CD4-positive, alpha-beta memory T cell (primary cell): ENCODE measurements at places on chromosomes 4 and X.

GRCh38 chr4:150867148-150867547 is 147.9 kb downstream of the LRBA start:
- H3K4me3 ChIP-seq, result no peak overlapping the region
- no peaks in the 10 kb centered on the region for H3K36me3 ChIP-seq
- peak; percentile 50 for DNase-seq
- no peaks in the 10 kb centered on the region for H3K4me1 ChIP-seq

DNA sequence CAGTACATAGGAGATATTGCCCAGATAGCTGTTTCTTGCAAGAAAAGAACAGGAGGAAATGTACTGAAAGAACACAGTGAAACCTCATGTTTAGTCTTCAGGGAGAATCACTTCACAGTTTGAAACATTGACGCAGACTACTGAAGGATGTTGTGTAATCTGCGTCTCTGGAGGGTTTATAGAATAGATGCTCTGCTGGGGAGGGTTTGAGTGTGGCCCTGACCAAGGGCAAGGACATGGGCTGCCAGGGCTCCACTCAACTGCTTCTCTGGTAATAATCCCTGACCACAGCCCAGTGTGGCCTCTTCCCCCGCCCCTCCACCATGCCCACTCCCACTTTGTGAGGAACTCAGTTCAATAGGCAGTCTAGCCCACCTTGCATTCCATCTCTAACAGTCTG is 15.8 kb upstream of the ACE2 start:
- DNase-seq, result no peak
- H3K27me3 ChIP-seq, result no peaks in the 10 kb centered on the region
- H3K27ac ChIP-seq, result no peak overlapping the region

DNA sequence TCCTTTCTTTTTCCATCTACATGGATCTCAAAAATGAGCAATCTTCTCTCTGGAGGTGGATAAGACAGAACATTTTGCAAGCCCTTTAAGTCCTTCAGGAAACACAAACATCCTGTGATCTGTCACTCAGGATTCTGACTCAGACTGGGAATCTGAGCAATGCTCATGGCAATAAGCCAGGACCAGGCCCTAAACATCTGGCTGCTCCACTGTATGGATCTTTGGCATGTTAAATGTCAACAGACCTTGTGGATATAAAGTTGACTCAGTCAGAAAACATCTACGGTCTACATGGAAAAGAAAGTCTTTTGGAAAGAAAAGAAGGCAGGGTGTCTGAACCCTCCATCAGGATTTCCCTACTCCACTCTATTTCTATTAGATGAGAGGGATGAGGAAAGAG is 17.8 kb upstream of the CHIC2 start:
- H3K4me3 ChIP-seq, result no peak overlapping the region
- H3K27ac ChIP-seq, result no peak overlapping the region
- no peaks in the 10 kb centered on the region for H3K4me1 ChIP-seq
- no peak for DNase-seq
- H3K36me3 ChIP-seq, result no peaks in the 10 kb centered on the region

DNA sequence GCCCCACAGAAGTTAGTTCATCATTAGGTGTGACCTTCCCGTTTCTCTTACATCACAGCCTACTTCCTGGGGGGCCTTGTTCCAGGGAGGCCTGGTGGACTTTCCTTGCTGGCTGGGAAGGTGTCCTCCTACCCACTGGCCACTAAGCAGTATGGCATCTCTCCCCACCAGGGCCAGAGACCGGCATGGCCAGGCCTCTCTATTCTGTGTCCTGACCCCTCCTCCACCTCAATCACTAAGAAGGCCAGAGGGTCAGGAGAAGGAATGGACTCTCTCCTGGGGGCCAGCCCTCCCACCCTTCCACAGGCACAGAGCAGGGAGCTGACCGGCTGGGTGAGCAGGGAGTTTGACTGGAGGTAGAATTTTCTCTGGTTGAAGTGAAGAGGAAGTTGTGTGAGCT is 81.9 kb downstream of the PJA1 start:
- H3K36me3 ChIP-seq, result no peaks in the 10 kb centered on the region
- H3K27ac ChIP-seq, result no peak overlapping the region
- DNase-seq, result no peak

DNA sequence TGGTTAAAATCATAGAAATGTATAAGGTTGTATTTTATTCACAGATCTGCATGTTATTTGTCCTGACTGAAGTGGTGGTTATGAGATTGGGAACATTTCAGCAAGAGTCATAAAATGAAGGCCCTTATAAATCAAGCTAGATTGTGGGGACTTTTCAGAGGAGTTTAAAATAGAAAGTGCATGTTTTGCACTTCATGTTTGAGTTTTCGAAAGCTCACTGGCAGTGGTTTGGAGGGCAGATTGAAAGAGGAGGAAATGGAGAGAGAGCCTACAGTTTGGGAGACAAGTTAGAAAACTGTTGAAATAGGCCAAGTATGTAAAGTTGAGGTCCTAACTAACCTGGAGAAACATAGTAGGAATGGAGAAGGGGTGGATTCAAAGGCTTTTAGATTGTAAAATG is 124.9 kb downstream of the KDM6A start:
- H3K27me3 ChIP-seq, result no peaks in the 10 kb centered on the region
- H3K4me1 ChIP-seq, result peaks cover 23% of the 10 kb centered on the region

- DNase-seq, result no peak
- H3K4me3 ChIP-seq, result no peak overlapping the region
- H3K4me1 ChIP-seq, result no peaks in the 10 kb centered on the region
- H3K36me3 ChIP-seq, result no peaks in the 10 kb centered on the region
- H3K27me3 ChIP-seq, result no peaks in the 10 kb centered on the region
- H3K27ac ChIP-seq, result no peak overlapping the region
Measured at GRCh38 chr4:107956011-107956410, 24.7 kb downstream of the CYP2U1 start.

GRCh38 chr4:121792966-121793365 is 8.2 kb upstream of the EXOSC9 start:
- DNase-seq, result no peak
- H3K4me3 ChIP-seq, result no peak overlapping the region
- no peak overlapping the region for H3K27ac ChIP-seq
- H3K36me3 ChIP-seq, result no peaks in the 10 kb centered on the region

GRCh38 chr4:120919358-120919757 is 3.2 kb downstream of the PRDM5 start:
- H3K27ac ChIP-seq, result no peak overlapping the region
- H3K4me1 ChIP-seq, result peaks cover 9% of the 10 kb centered on the region
- no peak for DNase-seq
- H3K36me3 ChIP-seq, result no peaks in the 10 kb centered on the region
- H3K27me3 ChIP-seq, result no peaks in the 10 kb centered on the region

DNA sequence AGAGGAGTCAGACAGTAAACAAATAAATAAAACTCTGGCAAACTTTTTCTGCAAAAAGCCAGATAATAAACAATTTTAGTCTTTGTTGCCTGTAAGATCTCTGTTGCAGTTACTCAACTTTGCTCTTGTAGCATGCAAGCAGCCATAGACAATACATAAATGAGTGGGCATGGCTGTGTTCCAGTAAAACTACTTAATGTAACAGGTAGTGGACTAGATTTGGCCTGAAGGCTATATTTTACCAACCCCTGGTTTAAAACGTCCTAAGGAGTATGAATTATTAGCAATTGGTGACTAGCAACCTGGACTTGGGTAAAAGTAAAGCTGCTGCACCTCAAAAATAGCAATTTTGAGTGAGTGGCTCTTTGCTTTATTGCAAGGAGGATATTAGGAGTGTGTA is 30.9 kb downstream of the SLAIN2 start:
- H3K27ac ChIP-seq, result no peak overlapping the region
- H3K4me3 ChIP-seq, result no peak overlapping the region
- H3K36me3 ChIP-seq, result no peaks in the 10 kb centered on the region
- DNase-seq, result no peak
- no peaks in the 10 kb centered on the region for H3K27me3 ChIP-seq

DNA sequence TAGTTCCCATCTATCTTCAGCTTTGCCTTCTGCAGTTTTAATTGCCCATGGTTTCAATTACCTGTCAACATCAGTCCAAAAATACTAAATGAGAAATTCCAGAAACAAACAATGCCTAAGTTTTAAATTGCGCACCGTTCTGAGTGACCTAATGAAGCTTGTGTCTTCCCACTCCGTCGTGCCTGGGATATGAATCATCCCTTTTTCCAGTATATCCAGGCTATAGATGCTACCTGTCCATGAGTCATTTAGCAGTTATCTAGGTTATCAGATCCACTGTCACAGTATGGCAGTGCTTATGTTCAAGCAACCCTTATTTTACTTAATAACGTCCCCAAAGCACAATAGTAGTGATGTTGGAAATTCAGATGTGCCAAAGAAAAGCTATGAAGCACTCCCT is 363.6 kb upstream of the FAM241A start:
- DNase-seq, result no peak
- H3K4me3 ChIP-seq, result no peak overlapping the region
- H3K4me1 ChIP-seq, result no peaks in the 10 kb centered on the region
- H3K27me3 ChIP-seq, result no peaks in the 10 kb centered on the region
- H3K27ac ChIP-seq, result no peak overlapping the region
- no peaks in the 10 kb centered on the region for H3K36me3 ChIP-seq

DNA sequence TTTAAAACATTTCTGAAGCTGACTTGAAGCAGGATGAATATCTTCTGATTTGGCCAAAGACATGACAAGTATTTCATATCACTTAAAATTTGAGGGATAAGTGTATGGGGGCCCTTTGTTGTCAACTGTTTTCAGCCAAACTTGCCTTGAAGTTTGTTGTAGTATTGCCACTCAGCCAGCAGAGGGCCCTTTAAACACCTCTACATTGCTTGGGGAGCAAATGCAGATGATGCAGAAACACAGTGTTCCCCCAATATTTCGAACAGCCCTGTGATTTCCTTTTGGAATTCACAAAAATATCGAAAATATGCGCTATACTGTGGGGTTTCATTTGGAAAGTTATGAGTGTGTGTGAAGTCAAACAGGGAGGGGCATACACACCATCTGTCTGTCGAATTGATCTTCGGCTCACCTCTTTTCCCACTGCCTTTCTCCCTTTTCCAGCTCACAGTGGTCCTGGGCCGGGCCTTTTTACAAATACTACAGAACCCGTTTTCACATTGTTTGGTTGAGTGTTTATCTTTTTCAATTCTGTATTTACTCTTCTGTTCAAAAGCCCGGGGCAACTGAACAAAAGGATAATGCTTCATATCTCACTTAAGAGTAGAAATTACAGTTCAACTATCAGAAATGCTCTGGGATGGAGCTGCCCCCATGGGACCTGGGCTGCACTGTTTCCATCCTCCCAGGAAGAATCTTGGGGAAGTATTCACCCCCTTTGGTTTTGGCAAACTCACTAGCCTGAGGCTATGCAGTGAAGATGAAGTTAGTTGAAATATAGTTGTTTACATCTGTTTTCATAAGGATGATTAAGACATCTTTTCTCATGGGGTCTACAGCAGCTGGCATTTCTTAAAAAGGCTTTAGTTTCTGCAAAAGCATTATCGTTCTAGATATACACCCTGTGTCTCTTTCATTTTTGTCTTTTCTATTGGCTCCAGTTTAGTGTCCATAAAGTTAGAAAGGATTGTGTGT is 137.6 kb downstream of the EGF start:
- H3K27ac ChIP-seq, result no peak overlapping the region
- peak; percentile 60 for DNase-seq
- no peaks in the 10 kb centered on the region for H3K4me1 ChIP-seq

DNA sequence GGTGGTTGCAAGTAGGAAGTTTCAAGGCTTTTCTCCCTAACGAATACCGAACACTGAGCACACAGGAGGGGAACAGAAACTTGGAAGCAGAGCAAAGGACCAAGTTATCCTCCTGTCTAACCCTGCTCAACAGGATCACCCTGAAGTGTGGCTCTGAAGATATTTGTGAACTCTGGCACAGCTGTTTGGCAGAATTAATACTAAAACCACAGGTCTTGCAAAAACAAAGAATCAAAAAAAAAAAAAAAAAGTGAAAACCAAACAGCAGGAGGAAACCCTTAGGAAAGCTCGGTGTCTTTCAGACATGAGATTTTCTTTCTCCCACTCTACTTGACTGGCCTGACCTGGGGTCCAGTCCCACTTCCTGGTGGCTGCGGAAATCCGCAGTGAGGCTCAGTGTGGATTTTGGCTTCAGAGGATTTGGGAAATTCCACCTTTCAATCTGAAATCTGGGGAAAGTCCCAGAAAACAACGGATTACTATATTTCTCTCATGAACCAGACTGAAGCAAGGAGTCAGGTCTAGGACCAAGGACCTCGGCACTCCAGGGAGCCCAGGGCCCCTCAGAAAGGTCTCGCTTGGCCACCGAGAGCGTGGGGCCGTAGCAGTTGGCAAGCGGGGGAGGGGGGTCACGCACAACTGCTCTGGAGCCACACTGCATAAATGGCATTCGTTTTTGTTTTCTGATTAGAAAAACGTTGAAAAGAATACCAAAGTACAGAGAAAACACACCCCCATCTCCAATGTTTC is 867 bp downstream of the TIFA start:
- no peaks in the 10 kb centered on the region for H3K36me3 ChIP-seq
- peaks cover 85% of the 10 kb centered on the region for H3K4me1 ChIP-seq
- peak; percentile 22 for DNase-seq
- peak overlapping the region; percentile 94 for H3K4me3 ChIP-seq
- peak overlapping the region; percentile 79 for H3K27ac ChIP-seq

DNA sequence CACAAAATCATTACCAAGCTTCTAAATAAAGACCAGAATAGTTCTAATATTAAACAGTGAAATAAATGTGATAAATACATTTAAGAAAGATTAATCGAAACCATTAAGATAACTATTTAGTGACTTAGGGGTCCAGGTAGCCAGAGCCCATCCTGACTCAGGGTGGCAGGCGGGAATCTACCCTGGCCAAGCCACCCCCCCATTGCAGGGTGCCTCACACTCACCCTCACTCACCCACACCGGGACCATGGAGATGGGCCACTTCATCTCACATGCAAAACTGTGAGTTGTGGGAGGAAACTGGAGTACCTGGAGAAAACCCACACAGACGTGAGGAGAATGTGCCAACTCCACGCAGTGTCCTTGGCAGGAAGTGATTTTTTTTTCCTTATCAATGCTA is 237.6 kb upstream of the HAND2 start:
- no peaks in the 10 kb centered on the region for H3K4me1 ChIP-seq
- no peaks in the 10 kb centered on the region for H3K36me3 ChIP-seq
- no peak overlapping the region for H3K4me3 ChIP-seq
- H3K27ac ChIP-seq, result no peak overlapping the region

DNA sequence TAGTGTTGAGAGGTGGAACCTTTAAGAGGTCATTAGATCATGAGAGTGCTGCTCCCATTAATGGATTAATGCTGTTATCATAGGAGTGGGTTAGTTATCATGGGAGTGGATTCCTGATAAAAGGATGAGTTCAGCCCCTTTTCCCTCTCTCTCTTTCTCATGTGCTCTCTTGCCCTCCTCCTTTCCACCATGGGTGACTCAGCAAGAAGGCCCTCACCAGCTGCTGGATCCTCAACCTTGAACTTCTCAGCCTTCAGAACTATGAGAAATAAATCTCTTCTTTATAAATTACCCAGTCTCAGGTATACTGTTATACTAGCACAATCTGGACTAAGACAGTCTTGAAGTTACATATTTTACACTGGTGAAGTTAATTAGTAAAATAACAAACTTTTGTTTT is 10.0 kb upstream of the CDKL5 start:
- no peak overlapping the region for H3K27ac ChIP-seq
- no peaks in the 10 kb centered on the region for H3K36me3 ChIP-seq
- DNase-seq, result no peak
- no peaks in the 10 kb centered on the region for H3K4me1 ChIP-seq

- DNase-seq, result no peak
- H3K27me3 ChIP-seq, result peaks cover 24% of the 10 kb centered on the region
- peak within 1 kb of the TSS; percentile 8 for H3K4me3 ChIP-seq
- H3K27ac ChIP-seq, result no peak within 1 kb of the TSS
Measured at GRCh38 chr4:140568507-140569306, at the start of gene UCP1. Gene UCP1, minus strand, starts transcription at chr4:140568961. Its CDS starts 232 bp downstream, at chr4:140568729.
